ENCODE measurements at places on chromosomes 4 and X. TPM values are rescaled to one million over a fixed set of nuclear protein-coding genes. Genes with fewer than 3 reads are reported as not detected.

Gene CLDN22
- not detected for total RNA-seq

Gene SPANXA2
- not detected for total RNA-seq

Gene CAPN6
- total RNA-seq, result not detected

GRCh38 chr4:53040851-53041250 lies 178.7 kb downstream of the RASL11B start:
- no peak for DNase-seq

DNA sequence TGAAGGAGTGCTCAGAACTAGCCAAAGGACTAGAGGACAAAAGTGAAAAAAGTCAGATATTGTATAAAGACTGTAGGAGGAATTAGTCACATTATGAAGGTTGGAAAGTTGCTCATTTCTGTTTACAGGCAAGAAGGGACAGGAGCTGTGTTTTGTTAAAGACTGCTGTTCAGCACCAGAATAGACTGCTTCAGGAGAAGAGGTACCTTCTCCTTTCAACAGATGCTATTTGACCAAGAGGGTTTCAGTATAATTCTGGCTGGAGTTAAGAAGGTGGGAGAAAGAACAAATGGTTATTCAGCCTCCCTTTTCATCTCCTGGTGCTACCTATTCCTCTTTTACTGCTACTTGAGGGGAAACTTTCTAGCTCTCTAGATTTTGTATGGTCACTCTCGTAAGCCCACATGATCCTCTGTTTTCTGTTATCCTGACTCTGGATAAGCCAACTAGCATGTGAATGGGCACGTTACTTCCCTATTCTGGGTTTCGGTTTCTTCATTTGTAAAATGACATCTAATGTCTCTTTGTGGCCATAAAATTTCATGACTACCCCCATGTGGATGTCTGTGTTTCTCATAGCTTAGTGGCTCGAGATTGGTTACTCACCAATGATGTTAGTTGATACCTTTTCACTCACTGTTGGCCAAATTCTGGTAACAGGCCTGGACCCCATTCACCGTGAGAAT lies 68.9 kb downstream of the SH2D1A start:
- no peak for DNase-seq

DNA sequence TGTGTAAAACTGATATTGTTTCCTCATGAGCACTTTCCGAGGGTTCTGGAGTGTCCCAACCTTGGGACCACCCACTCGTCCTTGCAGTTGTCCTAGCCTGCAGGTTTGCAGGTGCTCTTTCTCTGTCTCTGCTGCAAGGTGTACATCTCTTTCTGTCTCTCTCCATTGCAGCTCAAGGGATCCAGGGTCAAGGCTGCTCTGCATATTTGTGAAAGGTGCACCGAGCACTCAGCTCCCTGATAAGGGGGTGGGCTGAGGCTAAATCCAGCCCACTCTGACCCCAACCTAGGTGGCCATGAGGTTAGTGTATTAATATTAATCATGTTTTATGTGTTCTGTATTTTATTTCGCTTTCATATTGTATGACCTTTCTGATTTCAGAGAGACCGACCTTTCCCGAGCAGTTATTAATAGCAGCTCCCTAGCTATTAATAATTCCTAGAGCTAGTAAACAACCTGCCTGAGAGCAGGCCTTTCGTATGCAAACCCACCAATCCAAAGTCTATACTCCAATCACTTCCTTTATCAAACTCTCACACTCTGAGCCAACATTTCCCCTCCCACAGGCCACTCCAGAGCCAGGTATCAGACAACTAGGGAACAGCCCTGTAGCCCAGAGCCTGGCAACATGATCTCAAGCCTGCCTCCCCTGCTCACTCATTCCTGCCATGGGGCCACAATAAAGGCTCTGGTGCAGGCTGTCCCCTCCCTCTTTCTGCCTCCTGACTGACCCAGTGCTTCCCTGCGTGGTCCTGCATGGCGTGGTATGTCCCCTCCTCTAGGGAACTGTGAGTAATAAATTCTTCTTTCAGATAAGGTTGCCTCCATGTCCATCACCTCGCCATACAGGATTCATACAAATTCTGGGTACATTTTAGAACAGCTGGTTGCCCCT lies 73.9 kb downstream of the SLC2A9 start:
- no peak for DNase-seq

Gene HDX
- total RNA-seq, result 8.3 TPM

DNA sequence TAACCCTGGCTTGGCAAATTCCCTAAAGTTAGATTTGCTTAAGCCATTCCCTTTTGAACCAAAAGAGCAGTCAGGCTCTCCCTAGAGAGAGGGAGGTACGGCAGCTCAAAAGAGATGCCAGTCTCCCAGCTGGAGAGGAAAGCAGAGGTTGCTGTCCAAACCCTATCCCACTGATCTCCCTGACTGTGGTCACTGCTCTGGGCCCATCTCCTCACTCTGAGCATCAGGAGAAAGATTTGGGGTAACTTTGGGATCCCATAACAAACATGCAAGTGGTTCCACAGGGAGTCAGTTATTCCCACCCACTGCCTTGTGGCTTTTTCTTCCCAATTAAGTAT lies 17.1 kb downstream of the ACSL1 start:
- no peak for DNase-seq

- no peak for DNase-seq
Measured at GRCh38 chr4:3399277-3400194, 42.2 kb upstream of the HGFAC start.

DNA sequence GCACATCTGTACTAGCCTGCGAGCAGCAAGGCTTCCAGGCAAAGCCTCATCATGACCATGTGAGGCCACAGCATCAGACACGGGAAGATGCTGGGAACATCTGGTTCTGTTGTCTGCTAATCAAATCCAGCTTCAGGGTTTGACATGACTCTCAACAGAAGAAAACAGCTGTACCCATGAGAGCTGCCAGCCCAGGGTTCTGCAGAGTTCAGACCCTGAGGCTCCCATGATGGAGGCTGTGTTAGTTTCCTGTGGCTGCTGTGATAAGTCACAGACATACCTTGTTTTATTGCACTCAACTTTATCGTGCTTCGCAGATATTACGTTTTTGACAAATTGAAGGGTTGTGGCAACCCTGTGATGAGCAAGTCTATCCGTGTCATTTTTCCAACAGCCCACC lies 37.5 kb downstream of the JAKMIP1 start:
- DNase-seq, result no peak

- no peak for DNase-seq
Measured at GRCh38 chr4:61514991-61515390, 314.9 kb downstream of the ADGRL3 start.

Gene SLC9B1
- total RNA-seq, result 0.59 TPM

Gene TEX13B
- total RNA-seq, result not detected

DNA sequence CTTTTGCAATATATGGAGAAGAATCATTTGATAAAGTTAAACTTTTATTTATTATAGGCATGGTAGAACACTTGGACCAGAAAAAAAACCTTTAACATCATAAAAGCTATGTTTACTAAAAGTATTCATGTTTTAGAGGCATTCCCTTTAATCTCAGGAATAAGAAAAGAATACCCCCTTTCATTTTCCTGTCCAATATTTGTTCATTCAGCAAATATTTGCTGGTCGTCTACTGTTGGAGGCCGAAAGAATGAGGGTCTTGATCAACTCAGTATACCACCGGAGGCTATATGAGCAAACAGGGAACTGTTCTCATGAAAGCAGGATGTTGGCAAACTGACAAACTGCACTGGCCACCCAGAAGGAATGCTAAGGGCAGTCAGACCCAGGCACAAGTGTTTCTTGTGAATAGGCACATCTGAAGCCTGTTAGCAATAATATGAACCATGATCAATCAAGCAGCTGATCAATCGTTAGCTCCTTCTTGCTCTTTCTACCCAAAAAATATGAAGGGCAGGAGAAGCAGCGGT lies 480.8 kb upstream of the FAT1 start:
- no peak for DNase-seq

- no peak for DNase-seq
Measured at GRCh38 chr4:187227907-187228704, 504.4 kb upstream of the FAT1 start.

DNA sequence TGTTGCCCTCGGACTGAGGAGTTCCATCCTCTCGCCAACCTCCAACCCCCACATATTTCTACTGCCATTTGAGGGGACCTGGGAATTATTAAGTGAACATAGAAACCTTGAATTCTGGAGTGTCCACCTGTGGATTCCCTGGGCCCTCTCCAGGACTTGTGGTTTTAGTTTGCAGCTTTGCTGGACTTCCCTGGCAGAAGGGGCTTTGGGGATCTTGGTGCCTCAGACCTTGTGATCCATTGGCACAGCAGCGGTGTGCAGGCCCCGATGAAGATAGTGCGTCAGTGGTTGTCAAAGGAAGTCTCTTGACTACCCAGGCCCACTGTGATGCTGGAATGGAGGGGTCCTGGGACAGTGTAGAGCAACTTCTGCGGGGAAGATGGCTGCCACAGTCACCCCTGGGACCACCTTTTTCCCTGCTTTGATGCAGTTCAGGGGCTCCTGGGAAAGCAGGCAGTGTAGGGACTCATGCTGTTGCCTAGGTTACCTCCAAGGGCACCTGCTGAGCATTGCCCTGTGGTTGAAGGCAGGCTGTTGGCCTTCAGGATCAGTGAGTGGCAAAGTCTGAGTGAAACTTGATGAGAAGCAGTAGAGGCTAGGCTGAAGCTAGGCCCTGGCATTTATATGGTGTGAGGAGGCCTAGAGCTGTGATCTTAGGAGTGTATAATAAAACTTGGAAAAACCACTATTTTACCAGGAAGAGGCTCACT lies 2.2 kb downstream of the SLC16A2 start:
- no peak for DNase-seq

DNA sequence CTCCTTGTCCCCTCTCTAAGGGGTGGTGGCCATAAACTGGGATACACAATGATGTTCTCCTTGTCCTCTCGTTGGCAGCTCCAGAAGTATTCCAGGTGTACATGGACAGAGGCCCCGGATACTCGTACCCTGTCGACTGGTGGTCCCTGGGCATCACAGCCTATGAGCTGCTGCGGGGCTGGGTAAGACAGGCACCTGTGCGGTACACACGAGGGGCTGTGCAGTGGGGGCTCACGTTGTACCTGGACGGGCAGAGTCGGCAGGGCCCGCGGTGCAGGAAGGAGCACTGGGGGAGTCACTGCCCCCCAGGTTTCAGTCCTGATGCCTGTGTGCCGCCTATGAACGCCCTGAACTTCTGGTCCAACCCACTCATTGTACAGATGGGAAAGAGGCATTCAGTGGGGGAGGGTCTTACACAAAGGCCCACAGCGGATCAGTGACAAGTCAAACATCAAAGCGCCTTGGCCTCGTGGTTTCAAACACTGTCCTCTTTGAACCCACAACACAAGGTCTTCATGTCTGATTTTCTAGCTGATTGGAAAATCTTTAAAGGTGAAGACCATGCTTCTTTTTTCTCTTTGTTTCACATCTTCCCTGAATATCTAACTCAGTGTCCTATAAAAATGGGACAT lies 261.6 kb downstream of the EVC2 start:
- no peak for DNase-seq
